WERI-Rb-1 (cell line): ENCODE measurements at places on chromosomes 2 and 18.

DNA sequence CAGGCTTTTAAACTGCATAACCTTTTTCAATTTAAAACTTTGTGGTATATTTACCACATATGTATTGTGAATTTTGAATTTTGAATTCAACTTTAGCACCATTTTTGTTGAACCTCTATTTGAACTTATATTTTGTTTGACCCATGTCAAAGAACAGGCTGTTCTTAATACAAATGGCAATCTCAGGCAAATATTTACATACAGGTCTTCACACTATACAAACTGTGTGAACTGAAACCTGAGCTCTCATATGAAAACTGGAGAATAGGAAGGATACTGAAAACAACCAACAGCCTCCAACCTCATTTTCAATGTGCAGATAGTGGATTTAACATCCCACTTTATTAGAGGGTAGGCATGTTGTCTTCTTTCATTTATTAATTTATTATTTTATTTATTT, 491.8 kb downstream of the KCNJ3 start:
- no peak for DNase-seq

GRCh38 chr2:234490271-234491091, 6.4 kb downstream of the ARL4C start:
- no peak for DNase-seq

DNA sequence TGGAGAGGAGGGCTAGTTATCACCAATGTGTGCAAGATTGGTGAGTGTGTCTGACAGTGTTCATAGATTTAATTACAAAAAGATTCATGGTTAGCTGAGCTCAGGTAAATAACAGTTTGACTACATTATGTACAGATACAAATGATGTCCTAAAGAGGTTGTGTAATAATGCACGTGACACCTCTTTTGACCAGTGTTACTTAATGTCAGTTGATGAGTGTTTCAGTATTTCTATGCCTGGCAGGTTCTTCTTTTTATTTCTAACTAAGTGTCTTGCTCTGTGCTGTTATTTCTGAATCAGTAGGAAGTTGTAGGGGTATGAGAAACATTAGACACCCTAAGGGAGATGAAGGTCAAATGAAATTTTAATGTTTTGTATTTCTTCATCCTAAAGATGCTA, 7.9 kb upstream of the INHBB start:
- DNase-seq, result no peak

GRCh38 chr18:44602845-44603244, 77.8 kb upstream of the SETBP1 start:
- no peak for DNase-seq

DNA sequence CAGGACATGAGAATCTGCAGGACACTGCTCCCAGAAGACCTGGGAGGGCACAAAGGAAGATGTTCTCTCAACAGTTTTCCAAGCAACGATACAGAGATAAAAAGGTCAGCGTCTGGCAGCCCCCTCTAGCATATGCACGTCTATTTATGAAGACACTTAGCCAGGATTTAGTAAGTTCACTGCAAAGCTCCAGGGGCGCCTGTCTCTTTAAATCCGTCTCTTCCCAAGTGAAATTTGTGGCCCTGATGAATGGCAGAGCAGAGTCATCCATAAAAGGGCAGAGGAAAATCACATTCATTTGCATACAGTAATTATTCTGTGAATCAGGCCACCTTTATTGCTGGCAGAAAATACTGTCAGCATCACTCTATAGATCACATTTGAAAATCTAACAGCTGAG, 390.9 kb upstream of the SMIM21 start:
- DNase-seq, result peak; percentile 61

DNA sequence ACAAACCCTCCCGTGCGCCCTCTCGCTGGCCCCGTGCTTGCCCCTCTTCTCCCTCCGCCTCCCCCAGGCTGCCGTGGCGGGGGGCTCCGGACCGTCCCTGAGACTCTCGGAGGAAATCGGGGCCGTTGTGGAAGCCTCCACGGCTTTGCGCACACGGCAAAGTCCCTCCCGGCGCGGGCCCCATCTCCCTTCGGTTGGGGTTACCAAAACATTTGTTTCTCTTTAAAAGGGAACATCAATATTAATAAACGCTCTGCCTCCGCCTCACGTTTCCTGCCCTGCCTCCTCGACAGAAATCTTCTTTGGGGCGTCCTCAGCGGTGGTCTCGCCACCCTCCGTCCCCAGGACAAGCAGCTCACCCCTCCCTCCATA, 3.8 kb downstream of the PAX3 start:
- DNase-seq, result no peak

DNA sequence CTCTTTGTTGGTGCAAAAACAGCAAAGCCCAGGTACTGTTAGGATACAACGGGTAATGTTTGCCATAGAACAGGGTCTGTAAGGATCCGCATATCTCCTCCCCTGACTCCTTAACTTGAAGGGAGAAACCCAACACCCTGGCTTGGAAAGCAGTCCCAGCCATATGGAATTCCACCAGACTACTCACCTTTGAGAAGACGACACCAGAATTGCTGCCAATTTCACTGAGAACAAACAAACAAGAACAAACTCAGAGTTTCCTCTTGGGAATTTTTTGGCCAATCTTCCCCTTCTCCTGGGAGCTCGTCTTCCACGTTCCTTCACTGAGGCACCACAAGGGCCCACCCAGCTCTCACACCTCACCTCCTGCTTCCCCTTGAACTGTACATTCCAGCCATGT, 29.2 kb downstream of the CAPN14 start:
- no peak for DNase-seq

DNA sequence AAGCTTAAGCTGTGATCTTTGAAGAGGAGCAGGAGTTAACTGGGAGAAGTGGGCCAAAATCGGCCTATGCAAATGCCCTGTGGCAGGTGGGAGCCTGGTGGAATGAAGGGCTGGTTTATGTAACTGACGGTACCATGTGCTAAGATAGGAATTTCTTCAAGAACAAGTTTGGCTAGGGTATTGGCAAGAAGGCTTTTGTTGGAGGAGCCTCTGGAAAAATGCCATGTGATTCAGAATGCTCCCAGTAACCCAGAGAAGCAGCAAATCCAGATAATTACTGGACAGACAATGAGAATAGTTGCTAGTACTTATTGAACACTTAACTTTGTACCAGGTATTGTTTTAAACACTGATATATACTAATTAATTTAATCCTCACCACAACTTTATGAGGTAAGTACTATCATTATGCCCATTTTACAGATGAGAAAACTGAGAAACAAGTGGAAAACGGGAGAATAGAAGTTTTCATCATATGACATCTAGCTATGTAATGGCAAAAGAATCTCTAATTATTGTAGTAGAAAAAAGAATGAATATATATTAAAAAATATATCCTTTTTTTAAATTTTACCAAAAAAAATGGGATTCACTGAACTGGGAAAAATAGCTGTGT, 9.1 kb upstream of the FAM124B start:
- DNase-seq, result no peak

DNA sequence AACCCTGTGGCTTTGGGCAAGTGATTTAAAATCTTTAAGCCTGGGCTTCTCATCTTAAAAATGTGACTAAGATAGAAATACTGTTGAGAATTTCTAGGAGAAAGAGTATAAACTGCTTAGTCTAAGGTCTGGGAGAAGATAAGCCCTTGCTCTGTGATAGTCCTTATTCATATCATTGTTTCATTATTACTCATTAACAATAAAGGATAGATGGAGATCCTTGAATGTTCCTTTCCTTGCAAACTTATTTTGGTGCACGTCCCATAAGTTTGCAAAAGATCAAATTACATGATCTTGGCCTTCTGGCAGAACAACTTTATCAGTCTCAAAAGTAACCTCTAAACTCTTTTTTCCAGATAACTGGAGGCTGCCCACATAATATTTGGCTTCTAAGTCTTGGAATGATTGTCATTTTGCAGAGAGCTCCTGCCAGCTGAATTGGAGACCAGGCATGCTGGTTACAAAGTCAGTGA, 138.3 kb downstream of the FAM124B start:
- DNase-seq, result no peak
